ENCODE measurements at places on chromosomes 1 and 21. TPM values are rescaled to one million over a fixed set of nuclear protein-coding genes. Genes with fewer than 3 reads are reported as not detected.

The CBR3 gene
- total RNA-seq: 2.6 TPM

The ARHGAP30 gene
- 3.7 TPM for total RNA-seq

The PGLYRP4 gene
- not detected for total RNA-seq

The S100A14 gene
- total RNA-seq: 5.7 TPM

The OR2L8 gene
- total RNA-seq: not detected

The HES4 gene
- total RNA-seq: 39.4 TPM

The CDC42 gene
- 130 TPM for total RNA-seq
